ENCODE measurements at places on chromosomes 7 and 10.

- no peak for DNase-seq
Observed at GRCh38 chr10:119253433-119254174, 46.2 kb downstream of the GRK5 start.

GRCh38 chr10:129839285-129840195 lies 124.5 kb downstream of the EBF3 start:
- no peak for DNase-seq

GRCh38 chr10:20737107-20737506 lies 160.0 kb downstream of the NEBL start:
- no peak for DNase-seq

GRCh38 chr10:22447068-22447467 lies 101.8 kb downstream of the SPAG6 start:
- DNase-seq, result no peak

- DNase-seq, result no peak
Observed at GRCh38 chr7:122885583-122886356, 490 bp downstream of the CADPS2 start.

DNA sequence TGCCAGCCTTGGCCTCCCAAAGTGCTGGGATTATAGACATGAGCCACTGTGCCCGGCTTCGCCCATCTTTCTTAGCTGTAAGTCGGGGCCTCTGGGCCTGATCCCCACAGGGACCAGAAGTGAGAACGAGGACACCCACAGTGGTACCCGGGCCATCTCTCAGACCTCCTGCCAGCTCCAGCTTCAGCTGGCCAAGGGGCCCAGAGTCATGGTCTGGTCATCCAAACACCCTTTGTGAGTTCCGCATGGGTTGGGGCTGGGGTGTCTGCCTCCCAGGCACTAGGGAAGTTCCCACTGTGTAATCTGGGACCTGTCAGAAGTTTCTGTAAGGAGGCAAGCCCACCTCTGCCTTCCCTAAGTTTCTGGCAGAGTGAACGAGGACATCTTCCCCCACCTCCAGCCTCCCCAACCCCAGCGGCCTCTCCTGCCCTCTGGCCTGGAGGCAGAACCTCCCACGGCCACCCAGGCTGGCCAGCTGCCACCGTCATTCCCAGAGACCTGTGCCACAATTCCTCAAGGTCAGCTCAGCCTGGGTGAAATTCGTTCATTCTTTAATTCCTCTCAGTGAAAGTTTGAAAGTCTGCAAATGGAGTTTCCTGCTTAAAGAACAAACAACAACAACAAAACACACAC lies 19.5 kb upstream of the FOXL3 start:
- no peak for DNase-seq

DNA sequence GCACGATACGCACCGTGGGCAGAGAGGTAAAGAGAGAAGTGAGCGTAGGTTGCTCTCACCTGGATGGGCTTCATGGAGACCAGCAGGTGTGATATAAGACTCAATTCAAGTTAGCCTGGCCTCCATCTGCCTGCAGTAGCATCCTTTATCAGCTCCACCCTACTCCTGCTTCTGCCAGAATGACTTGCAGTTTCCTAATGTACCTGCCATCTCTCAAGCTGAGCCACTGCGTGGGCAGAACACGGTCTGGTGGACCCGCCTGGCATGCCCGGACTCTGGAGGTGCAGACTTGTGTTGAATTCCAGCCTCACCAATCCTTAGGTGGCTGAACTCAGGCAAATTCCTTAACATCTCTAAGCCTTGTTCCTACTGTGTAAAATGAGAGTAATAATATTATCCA lies 64.3 kb downstream of the STEAP1B start:
- DNase-seq, result no peak

DNA sequence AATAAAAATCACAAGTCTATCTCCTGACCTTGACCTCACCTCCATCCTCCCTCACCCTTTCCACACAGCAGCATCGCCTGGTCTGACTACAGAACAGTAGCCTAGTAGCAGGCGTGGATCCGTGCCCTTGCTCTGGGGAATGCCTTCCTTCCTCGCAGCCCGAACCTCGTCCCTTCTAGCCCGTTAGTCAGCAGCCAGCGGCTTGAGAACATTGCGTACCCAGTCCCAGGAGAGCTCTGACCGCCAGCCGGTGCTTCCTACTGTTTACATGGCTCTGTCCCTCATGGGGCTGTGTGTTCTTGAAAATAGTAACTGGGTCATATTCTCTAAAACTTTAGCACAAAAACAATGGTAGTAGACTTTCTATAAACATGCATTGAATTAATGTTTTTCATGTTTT lies 682.7 kb upstream of the IGFBP3 start:
- DNase-seq, result no peak

DNA sequence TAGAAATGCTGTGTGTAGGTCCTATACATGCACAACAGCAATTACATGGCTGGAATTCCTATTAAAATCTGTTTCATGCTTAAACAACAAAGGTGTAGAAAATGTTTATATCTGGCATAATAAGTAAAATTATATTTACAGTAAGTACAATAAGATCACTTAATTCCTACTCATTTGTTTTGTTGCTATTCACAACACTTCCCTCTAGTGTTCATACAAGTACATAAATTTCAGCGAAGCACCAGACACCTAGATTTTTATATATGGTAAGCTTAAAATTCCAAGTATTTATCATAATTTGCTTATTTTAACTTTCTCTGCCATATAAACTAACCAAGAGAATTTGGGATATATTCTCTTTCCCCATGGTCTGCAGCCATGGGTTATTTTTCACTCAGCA lies 51.8 kb upstream of the ANK3 start:
- no peak for DNase-seq

- DNase-seq, result no peak
Observed at GRCh38 chr7:115471891-115472290, 550.0 kb downstream of the MDFIC start.

DNA sequence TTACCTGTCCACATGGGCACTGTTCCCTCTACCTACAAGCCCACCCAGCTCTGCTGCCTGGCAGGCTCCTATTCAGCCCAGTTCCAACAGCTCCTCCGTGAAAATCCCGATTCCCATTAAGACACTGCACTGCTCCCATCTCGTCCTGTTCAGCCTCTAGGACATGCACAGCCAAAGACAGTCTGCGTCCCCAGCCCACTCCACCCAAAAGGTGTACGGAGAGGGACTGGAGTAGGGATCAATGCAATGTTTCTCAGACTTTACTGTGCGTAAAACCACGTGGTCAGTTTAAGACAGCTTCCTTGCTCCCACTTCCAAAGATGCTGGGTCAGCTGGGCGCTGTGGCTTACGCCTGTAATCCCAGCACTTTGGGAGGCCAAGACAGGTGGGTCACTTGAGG lies 19.9 kb downstream of the FGFR2 start:
- no peak for DNase-seq

- DNase-seq, result no peak
Observed at GRCh38 chr7:136348542-136349192, 371.5 kb upstream of the MTPN start.

DNA sequence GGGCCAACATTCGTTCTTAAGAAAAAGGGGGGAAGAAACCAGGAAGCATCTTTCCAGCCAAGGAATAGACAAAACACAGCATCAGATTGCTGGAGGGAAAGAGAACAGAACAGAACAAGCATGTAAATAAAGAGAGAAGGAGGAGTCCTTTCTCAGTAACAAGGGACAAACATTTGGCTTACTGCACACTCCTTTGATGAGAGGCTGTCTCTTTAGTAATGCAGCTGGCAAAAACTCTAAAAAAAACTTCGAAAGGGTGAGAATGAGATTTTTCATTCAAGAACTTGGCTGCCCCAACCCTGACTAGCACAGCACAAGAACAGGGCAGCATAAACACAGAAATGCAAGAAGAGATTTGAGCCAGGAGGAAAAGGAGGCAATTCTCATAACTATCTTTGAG lies 38.9 kb upstream of the IL6 start:
- DNase-seq, result no peak

- DNase-seq, result no peak
Observed at GRCh38 chr10:133045556-133046389, 42.0 kb upstream of the ADGRA1 start.

- no peak for DNase-seq
Observed at GRCh38 chr10:5509691-5510090, 10.3 kb upstream of the CALML5 start.

DNA sequence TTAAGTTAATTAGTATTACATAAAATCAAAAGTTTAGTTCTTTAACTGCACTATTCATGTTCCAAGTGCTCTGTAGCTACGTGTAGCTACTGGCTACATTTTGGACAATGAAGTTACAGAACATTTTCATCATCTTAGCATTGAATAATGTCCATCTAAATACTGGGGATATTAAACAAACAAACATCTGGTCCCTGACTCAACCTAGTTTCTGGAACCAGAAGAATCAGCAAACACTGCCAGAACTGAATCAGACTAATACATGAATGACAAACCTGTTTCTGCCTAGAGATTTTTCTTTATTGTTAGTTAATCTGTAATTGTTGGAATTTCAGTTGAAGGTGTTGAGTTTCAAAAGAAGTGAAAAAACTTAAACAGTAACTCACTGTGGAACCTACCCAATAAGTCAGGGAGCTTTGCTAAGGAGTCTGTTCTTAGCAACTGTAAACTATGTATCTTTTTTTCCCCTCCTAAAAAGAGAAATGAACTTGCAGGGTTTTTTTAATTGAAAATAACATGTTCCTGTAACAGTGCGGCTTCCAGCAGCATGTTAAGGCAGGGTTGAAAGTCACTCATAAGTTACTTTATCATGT lies 58.3 kb downstream of the CDK13 start:
- no peak for DNase-seq

GRCh38 chr10:62582804-62583208 lies 208.6 kb downstream of the ZNF365 start:
- DNase-seq, result no peak

Data from stimulated activated CD8-positive, alpha-beta memory T cell treated with anti-CD3 and anti-CD28 coated beads, Interleukin-4, amount 100 ng/mL, for 1 hour (primary cell).